ENCODE measurements at places on chromosomes 5 and 9.

DNA sequence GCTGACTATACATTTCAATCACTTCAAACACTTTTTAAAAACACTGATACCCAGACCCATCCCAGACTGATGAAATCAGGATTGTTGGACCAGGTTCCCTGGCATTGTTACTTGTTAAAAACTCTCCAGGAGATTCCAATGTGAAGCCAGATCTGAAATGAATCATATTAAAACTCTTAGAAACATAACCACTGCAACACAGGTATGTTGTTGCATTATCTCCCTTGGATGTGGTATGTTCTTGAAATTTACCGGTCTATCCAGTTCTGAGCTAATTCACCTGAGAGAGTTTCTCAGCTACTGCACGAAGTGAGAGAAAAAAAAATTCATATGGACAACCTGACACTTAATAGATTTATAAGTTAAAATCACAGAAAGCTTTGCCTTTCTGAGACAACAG is 21.8 kb downstream of the MEF2C start:
- DNase-seq, result no peak

GRCh38 chr5:13382232-13382631 is 562.3 kb downstream of the DNAH5 start:
- DNase-seq, result no peak

- DNase-seq, result no peak
Observed at GRCh38 chr5:142422429-142422828, 97.6 kb upstream of the SPRY4 start.

DNA sequence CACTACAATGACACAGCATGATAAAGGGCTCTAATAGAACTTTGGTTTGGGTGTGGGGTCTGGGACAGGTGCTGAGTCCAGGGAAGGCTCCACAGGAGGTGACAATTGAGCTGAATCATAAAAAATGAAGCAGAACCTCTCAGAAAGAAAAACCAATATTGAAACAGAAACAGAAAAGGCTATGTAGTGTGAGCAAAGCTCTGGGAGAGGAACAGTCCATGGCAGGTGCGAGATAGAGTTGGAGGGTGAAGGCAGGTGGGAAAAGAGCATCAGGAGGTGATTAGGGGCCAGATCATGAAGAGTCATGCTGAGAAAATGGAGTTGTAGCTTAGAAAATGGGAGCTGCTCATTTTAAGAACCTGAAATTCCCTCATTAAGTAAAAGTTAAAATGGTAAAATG is 164.9 kb downstream of the KCTD16 start:
- no peak for DNase-seq

- DNase-seq, result no peak
Observed at GRCh38 chr9:27125936-27126335, 16.9 kb downstream of the TEK start.

GRCh38 chr5:178069909-178070308 is 43.4 kb upstream of the N4BP3 start:
- peak; percentile 43 for DNase-seq

DNA sequence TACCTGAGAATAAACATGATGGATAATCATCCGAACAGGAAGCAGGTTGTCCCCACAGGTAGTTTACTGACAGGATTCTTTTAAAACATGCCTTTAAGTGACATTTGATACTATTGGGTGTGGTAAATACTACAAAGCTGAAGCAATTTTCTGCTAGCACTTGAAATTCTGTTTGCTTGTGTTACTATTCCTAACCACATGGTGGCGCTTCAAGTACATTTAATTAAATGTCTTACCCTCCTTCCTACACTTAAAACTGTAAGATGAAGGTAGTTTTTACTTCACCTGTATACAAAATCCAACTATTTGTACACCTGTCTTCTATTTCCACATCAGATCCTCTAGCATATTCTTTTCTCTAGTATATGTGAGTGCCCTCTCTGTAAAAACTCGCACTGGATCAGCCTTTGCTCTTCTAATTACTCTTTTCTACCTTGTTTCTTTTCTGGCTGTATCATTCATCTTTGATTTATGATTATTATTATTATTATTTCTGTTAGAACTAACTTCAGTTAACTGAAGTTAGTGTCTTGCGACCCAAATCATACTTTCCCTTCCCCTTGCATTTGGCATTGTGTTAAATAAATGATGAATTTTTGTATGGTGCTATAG is 18.4 kb downstream of the SLC25A46 start:
- peak; percentile 51 for DNase-seq

- DNase-seq, result no peak
Observed at GRCh38 chr5:2627867-2628266, 123.6 kb downstream of the IRX2 start.

Measured in NCI-H1694 (cell line).